ENCODE measurements at places on chromosomes 2 and 18.

GRCh38 chr2:52526735-52527134 is 1240.9 kb upstream of the CHAC2 start:
- no peak for DNase-seq

GRCh38 chr18:79440316-79441110 is 44.8 kb downstream of the NFATC1 start:
- DNase-seq: no peak

DNA sequence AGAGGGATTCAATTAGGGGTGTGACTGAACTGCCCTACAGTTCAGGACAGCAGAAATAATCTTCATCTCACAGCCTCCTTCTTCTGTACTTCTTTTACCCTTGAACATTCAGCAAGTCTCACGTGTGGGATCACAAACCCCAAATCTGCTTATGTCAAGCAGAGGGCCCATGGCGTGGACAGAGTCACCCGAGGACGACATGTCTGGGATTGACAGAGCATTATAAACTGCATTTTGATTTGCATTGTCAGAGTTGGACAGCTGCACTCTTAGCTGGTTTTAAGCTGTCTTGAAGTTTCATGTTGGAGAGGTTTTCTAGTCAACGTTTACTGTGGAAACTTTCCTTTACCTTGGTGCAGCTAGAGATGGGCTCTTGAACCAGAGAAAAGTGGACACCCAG is 26.4 kb downstream of the MGAT5 start:
- no peak for DNase-seq

GRCh38 chr2:208407667-208408066 is 1.1 kb downstream of the PTH2R start:
- DNase-seq: no peak

- DNase-seq: no peak
Measured at GRCh38 chr18:44917216-44918141, 236.8 kb downstream of the SETBP1 start.

DNA sequence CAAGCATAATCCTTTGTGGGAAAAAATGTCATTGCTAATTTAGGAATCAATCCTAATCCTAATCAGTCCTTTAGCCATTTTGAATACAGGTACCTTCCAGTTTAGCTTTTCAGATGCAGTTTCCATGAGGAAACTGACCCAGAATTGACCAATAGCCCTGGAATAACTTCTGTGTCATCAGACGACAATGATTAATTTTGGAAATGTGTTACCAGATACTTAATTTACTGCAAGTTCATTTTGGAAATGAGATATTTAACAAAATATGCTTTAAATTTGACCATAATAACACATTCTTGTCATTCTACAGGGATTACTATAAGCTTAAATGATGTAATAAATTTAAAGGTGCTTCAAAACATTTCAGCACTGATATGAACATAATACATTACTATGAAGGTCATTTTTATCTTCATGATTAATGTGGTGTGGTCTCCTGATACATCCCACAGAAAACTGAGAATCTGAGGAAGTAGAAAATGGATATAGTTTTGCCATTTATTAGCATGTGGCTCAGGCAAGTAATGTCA is 129.8 kb upstream of the SH3BP4 start:
- no peak for DNase-seq

GRCh38 chr18:44080054-44080453 is 600.6 kb upstream of the SETBP1 start:
- DNase-seq: no peak

DNA sequence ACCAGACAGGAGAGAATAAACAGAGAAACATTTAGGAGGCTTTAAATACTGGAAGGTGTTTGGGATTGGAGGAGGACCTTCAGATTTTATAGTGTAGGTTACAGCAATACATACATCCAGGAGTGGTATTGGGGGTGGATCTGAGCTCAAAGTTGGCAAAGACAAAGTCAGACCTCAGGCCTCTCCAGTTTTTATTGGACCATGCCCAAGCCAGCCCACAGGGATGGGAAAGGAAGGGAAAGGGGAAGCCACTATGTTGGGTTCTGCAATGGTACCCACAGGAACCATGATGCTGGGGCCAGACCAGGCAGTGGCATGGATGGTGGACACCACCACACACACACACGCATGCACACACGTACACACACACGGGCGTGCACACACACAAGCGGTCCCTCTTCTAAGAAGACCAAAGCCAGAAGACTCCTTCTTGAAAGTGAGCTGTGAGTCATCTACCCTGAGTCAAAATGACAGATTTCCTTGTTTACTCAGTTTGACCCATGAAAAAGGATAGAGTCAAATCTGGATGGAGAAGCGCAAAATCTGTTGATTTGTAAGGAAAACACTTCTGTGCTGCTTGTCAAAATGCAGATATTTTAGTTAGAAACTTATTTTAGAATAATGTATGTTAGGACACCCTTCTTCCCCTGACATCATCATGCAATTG is 87.9 kb downstream of the TRABD2A start:
- DNase-seq: no peak

DNA sequence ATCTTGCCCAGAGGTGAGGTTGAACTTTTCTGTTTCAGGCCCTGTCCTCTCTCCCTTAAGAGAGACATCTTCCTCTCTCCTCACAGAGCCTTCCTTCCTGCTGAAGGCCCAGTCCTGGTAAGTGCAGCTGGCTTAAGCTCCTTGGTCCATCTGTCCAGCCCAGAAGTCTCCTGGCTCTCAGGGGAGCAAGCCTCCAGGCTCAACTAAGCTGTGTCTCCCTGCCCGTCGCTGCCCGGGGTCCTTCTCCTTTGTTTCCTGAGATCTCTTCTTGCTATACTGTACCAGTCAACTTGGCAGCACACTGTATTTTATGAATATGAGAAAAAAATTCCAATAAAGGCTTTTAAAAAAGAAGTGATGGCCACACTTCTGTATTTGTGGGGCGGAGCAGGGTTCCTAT is 77.4 kb downstream of the KCNF1 start:
- DNase-seq: no peak

- DNase-seq: no peak
Measured at GRCh38 chr18:57212678-57213077, 65.8 kb downstream of the BOD1L2 start.

- no peak for DNase-seq
Measured at GRCh38 chr2:148967578-148967977, 70.9 kb upstream of the LYPD6B start.

DNA sequence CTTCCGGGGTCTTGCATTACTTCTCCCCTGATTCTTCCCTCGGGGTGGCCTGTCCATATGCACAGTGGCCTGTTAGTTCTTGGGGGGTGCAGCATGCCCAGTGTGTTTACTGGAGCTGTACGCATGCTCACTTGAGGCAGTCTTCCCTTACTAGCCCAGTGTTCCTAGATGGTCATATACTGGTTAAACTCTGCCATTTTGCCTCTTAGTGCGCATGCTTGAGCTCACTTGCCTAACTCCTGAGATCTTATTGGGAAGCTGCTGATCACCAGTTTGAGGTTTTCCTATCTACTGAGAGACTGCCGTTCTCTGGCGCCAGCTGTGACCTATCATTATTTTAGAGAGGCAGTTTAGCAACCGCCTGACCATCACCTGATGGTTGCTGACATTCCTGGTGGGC is 571.2 kb downstream of the ADCYAP1 start:
- DNase-seq: no peak

GRCh38 chr2:135546436-135546835 is 15.2 kb downstream of the R3HDM1 start:
- no peak for DNase-seq

GRCh38 chr2:236393581-236393980 is 129.4 kb upstream of the ASB18 start:
- DNase-seq: no peak

- DNase-seq: no peak
Measured at GRCh38 chr2:206316141-206316540, 41.7 kb downstream of the ZDBF2 start.

- DNase-seq: no peak
Measured at GRCh38 chr2:98170076-98170475, 83.1 kb downstream of the VWA3B start.

GRCh38 chr18:72104851-72105250 is 439.3 kb downstream of the CBLN2 start:
- DNase-seq: no peak

GRCh38 chr2:26312471-26312870 is 33.5 kb upstream of the SELENOI start:
- no peak for DNase-seq

- no peak for DNase-seq
Measured at GRCh38 chr2:170660409-170660808, 54.7 kb upstream of the SP5 start.

GRCh38 chr2:37468170-37468569 is 123.7 kb downstream of the QPCT start:
- no peak for DNase-seq

DNA sequence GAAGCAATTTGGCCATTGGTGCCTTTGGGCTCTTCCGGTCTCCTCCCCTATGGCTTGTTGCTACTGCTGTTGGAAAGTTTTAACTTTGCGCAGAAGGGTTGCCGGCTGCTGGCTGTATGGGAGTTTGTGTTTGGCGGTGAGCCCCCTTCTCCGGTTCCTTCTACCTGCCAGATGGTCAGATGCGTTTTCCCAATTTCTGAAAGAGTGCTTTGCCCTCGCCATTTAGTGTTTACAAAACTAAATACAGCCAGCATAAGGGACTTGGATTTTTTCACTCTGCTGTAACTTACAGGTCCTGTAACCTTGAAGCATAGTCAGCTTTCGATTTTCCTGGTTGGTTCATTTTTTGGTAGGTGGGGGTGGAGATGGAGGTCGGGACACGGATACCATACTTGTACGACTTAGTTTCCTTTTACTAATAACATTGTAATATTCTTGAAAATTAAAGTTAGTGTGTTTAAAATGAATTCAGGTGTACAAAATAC is 604 bp downstream of the COQ10B start:
- no peak for DNase-seq

DNA sequence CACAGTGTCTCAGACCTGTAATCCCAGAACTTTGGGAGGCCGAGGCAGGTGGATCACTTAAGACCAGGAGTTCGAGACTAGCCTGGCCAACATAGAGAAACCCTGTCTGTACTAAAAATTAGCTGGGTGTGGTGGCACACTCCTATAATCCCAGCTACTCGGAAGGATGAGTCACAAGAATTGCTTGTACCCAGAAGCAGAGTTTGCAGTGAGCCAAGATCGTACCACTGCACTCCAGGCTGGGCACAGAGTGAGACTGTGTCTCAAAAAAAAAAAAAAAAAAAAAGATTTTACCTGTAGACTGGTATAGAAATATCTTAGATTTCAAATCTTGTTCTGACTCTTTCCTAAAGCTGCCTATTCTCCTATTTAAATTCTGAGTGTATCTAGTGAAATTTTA is 7.2 kb upstream of the KLHL29 start:
- DNase-seq: no peak

- no peak for DNase-seq
Measured at GRCh38 chr18:11147962-11148679, 1.2 kb downstream of the PIEZO2 start.

DNA sequence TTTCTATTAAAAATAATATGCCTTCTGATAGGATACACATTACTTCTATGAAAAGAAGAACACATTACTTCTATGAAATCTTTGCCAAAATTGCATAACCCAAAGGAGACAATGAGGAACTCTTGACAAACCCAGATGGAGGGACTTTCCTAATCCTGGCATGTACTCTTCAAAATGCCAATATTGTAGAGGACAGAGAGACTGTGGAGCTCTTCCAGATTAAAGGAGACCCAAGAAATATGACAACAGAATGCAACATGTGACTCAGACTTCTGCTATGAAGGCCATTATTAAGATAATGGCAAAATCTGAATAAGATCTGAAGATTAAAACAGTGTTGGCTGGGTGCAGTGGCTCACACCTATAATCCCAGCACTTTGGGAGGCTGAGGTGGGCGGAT is 22.2 kb downstream of the SOWAHC start:
- no peak for DNase-seq

DNA sequence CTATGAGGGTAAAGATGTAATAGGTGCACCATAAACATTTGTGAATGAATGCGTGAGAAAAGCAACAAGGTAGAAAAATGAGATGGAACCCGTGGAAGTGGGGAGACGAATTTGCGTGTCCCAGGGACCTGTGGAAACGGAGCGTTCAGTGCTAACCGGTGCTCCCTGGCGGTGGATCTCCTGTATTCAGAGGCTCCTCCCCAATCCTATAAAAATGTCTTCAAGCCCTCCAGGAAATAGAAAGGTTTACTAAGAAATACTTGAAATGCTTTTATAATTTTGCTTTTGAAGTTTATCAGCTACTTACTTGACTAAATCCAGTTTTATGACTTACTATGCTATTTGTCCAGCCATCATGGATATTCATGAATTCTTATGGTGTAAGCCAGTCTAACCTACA is 62.8 kb upstream of the RBM44 start:
- DNase-seq: no peak

GRCh38 chr2:127423880-127424279 is 5.7 kb downstream of the PROC start:
- DNase-seq: no peak

GRCh38 chr2:161766334-161766733 is 142.1 kb downstream of the SLC4A10 start:
- DNase-seq: no peak

All from stimulated activated CD8-positive, alpha-beta memory T cell treated with anti-CD3 and anti-CD28 coated beads, Interleukin-15, amount 100 ng/mL, for 1 hour (primary cell).